SW 1271 (cell line): ENCODE measurements at places on chromosomes 5 and 9.

DNA sequence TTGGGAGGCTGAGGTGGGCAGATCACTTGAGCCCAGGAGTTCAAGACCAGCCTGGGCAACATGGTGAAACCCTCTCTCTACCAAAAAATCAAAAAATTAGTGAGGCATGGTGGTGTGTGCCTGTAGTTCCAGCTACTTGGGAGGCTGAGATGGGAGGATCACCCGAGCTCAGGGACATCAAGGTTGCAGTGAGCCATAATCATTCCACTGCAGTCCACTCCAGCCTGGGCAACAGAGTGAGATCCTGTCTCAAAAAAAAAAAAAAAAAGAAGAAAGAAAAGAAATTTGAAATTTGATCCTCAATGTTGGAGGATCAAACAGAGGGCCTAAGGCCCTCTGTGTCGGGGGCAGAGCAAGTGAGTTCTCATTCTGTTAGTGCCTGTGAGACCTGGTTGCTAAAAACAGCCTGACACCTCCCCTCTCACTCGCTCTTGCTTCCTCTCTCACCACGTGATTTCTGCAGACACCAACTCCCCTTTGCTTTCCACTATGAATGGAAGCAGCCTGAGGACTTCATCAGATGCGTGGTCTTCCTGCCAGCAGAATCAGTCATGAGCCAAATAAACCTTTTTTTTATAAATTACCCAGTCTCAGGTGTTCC lies 8.4 kb upstream of the GOLPH3 start:
- DNase-seq = no peak

- DNase-seq = no peak
Measured at GRCh38 chr9:133109931-133110650, 10.9 kb downstream of the RALGDS start.

- DNase-seq = no peak
Measured at GRCh38 chr9:126758916-126759585, 45.8 kb upstream of the ZBTB43 start.

DNA sequence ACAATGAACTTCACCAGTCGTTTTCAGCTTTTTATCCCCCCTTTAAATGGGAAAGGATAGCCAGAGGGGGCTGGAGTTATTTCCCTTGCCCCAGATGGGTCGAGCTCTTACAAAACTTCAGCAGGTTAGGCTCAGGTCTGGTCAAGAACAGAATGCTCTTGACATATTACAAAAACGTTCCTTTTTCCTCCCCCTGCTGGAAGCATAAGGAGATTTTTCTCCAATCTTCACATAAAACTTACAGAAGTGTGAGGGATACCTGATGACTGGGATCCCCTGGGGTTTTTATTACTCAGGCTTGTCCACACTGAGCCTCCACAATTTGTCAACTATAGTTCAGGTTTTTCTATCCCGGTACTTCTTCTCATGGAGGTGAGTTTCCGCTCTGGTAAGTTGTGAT lies 60.8 kb downstream of the CSF2 start:
- DNase-seq = peak; percentile 37

DNA sequence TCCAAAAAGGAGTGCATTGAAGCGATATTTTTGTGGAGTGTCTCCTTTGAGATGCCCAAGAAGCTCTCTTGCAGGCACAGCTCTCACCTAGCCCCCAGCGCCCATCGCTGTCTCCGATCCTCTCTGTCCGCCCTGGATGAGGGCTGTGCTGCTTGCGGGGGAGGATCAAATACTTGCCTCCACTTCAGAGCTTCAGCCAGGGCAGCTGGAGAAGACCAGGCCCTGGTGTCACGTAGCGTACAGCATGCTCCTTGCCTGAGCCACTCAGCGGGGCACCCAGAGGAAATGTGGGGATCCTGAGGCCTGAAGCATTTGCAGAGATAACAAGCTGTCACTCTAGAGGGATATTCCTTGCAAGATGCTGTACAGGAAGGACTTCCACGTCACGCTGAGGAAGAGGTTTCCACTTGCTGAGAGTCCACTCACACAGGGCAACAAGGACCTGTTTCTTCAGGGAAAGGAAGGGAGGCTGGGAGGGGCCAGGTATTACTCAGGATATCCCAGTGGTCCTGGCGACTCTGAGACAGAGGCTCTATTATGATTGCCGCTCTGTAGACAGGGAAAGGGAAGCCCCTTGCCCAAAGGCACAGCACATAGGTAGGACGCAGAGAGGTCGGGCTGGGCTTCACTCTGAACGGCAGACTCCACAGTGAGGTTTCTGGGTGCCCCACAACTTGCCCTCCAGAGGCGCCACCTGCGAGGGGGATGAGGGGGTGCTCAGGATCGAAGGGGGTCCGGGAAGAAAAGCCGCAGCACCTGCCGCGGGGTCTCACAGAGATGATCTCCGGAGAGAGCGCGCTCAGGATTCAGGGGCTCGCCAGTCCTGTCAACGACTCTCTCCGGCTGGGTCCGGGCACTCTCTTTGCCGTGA lies 64.0 kb downstream of the CRB2 start:
- DNase-seq = no peak

- no peak for DNase-seq
Measured at GRCh38 chr5:129410488-129410887, 49.6 kb upstream of the ADAMTS19 start.
